Testis (tissue), 5 donors: ENCODE measurements at places on chromosomes 3 and 15.

DNA sequence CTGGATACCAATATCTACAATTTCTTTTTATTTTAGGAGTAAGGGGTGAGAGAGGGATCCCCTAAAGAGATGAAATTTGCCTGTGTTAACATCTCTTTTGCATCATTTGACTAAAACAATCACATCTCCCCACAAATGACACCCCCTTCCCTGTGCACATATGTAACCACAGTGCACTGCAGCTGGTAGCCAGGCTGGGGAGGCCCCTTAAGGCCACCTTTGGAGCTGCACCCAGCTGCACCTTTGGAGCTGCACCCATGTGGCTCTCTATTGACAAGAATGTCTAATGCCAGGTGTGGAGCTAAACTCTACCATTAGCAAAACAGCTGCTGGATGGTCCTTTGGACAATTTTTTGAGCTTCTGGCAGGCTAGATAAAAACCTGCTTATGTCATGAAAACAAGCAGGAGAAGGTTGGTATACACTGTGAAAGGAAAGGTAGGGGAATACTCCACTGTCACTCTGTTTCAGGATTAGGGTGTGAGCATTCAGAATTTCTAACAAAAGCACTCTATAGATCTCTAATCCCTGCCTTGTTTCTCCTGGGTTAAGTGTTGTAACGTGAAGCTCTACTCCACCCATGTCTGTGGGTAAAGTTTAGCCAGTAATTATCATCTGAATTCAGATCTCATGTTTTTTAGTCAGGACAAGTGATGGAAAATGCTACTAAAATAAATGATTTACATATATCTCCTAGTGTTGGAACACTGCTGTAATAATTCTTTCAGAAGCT, 52.1 kb downstream of the TFG start:
- DNase-seq: no peak

DNA sequence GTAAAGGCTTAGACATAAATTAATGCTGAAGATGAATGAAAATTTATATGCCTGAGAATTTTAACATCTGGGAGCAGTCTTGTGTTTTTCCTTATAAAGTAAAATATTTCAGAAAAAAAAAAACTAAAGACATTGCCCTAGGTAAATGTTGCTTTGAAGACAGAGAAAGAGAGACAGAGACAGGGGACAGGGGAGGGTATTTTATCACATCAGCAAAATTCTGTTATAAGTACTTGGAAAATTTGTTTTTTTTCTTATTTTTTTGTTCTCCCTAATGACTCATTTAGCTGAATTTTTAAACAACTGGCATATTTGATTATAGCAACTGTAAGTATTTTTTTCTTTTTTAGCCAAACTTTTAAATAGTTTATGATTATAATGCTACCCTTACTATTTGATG, 1540.6 kb upstream of the GBE1 start:
- DNase-seq: no peak

DNA sequence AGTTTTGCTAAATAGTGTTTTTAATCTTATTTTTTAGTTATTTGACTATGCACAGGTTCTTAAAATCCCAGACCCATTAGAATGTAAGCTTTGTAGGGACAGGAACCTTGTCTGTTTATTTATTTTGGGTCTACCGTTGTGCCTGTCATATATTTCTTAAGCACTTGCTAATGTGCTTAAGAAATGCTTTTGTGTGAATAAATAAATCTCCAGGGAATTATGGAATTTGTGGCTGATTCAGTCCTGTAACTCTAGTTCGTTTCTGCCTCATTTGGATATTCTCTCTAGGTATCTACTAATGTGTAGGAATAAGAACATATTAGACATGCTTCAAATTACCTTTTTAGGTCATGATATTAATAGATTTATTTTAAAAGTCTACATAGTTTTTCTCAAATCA, 161.6 kb downstream of the LPP start:
- no peak for DNase-seq

DNA sequence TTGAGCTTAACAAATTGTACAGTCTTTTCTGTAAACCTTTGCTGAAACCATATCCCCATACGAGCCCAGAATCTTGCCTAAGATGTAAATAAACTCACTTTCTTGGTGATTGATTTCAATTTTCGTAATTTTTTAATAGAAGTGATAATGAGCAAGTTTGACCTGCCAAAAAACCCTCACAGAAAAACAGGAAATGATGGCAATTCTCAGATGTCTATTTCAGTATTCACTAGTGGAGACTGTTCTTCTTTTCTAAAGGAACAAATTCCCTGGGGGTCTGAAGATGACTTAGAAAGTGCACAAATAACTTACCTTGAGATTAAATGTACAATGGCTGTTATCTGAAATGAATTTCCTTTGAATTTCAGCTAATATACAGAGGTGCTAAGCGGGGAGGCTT, 116.5 kb upstream of the CMC1 start:
- DNase-seq: no peak

DNA sequence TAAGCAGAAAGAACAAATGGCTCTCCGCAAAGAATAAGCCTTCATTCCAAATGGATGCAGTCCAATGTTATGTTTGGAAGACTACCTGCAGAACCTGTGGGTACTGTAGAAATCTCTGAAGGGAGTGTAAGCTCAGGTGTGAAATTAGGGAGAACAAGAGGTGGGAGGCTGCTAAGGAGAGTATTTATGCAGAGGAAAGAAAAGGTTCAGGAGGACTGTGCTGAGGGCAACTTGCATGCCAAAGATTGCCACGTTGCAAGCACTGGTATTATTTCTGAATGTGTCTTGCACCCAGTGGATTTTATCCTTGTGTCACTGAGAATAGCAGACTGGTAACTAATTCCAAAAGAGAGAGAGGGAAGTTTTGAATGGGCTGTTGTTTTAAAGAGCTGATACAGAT, 144.1 kb downstream of the ITPR1 start:
- no peak for DNase-seq

DNA sequence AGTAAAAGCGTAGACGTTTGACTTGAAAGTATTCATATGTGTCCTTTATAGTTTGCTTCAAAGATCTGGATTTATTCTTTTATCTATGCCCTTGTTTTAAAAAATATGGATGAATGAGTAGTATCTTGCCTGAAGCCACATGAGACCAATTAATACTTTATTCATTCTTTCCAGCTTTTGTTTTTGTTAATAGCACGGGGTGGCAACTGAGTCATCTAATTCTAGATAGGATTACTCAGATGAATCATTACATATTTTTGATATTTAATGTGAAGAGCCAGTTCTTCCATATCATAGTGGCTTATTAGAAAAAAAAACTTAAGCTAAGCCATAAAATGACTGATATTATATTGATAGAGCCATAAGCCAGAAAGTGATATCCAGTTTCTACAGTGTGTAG, 121.9 kb downstream of the BBX start:
- no peak for DNase-seq

- DNase-seq: no peak
Observed at GRCh38 chr3:48446043-48446424, 503 bp upstream of the ATRIP start.

DNA sequence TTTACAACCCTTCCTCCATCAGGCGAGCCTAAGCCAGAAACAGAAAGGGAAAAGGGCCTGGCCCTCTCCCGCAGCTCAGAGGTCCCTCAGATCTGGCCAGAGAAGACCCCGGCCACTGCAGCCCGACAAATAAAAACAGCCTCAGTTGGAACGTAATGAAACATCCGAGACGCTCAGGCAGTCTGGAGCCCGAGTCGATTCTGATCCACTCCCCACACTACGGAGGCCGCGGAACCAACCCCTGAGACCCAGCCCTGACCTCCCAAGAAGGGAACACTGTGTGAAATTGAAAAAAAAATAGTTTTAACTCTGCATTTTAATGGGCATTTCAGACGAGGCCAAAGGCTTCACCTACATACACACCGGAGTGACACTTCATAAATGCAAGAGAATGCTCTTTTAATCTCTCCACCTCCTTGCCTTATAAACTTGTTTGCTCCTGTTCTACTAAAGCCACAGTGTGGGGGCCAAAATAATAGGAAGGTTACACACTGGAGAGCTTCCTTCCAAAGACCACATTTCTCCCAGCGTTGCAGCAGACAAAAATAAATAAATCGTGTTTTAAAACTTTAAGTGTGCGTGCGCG, 3.7 kb downstream of the MEIS2 start:
- DNase-seq: no peak

DNA sequence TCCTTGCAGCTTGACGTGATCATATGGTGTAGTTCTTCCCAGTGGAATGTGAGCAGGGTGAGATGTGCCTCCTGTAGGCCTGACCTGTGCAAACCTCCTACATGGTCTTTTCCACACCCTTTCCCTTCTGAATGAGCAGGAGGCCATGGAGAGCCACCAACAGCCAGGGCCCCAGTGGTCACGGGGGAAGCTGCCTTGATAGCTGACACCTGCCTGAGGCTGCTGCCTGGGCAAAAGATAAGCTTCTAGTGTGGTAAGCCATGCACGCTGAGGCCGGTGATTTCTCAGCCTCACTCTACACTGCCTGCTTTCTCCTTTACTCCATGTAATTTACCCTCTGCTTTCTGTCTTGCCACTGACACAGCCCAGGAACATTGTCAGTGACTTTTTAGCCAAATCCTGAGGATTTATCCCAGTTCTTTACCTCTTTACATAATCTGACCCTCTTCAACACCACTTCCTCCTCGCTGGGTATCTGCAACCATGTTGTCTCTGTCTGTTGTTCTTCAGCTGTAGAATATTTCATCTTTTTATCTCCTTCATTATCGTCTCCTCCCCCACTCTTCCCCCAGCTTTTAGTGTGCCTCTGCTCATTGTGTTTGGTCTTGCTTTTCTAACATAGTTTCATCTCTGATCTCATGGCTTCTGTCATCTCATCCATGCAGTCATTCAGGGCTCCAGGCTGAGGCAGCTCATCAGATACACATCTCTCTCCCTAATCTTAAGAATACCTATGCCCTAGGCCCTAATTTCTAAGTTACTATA, 11.2 kb upstream of the KBTBD12 start:
- no peak for DNase-seq

- no peak for DNase-seq
Observed at GRCh38 chr3:162138509-162138908, 641.9 kb downstream of the OTOL1 start.

- no peak for DNase-seq
Observed at GRCh38 chr3:71104121-71104541, 479.4 kb downstream of the FOXP1 start.
